ENCODE measurements at places on chromosomes 16 and 17. TPM values are rescaled to one million over a fixed set of nuclear protein-coding genes. Genes with fewer than 3 reads are reported as not detected.

The SETD1A gene
- total RNA-seq, result 3.0 TPM

The MARVELD3 gene
- not detected for total RNA-seq

The C17orf67 gene
- total RNA-seq, result 0.60 TPM

The DNASE1L2 gene
- 1.1 TPM for total RNA-seq

The ABCC11 gene
- total RNA-seq, result 0.32 TPM

The MEOX1 gene
- total RNA-seq, result 0.16 TPM

The MYL11 gene
- not detected for total RNA-seq

The ARHGDIG gene
- total RNA-seq, result 0.77 TPM

The KRT26 gene
- total RNA-seq, result not detected

The TCAP gene
- total RNA-seq, result 0.34 TPM

The AATK gene
- 0.32 TPM for total RNA-seq

The ZG16B gene
- 0.16 TPM for total RNA-seq

Measured in bronchial smooth muscle cell (primary cell).